ENCODE measurements at places on chromosomes 2 and 18.

- DNase-seq, result no peak
Measured at GRCh38 chr18:77608807-77609206, 359.2 kb downstream of the GALR1 start.

DNA sequence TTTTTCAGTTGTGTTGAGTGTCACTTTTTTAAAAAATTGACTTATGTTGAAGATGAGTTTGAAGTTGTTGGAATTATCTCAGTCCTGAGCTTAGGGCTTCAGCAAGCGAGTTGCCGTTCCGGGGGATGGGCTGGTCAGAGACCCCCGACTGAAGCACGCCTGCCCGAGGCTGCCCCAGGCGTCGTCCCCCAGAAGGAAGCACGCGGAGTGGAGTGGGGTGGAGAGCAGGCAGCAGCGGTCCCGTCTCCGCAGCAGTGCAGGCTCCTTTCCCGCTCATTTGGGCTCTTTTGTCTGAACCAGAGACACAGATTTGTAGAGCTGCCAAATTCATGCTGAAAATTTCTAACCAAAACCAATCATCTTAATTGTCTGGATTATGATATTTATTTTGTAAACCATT, 33.7 kb downstream of the NFATC1 start:
- no peak for DNase-seq

- DNase-seq, result no peak
Measured at GRCh38 chr2:163436963-163437362, 298.8 kb downstream of the FIGN start.

GRCh38 chr2:238233625-238234024, 6.2 kb downstream of the HES6 start:
- no peak for DNase-seq

DNA sequence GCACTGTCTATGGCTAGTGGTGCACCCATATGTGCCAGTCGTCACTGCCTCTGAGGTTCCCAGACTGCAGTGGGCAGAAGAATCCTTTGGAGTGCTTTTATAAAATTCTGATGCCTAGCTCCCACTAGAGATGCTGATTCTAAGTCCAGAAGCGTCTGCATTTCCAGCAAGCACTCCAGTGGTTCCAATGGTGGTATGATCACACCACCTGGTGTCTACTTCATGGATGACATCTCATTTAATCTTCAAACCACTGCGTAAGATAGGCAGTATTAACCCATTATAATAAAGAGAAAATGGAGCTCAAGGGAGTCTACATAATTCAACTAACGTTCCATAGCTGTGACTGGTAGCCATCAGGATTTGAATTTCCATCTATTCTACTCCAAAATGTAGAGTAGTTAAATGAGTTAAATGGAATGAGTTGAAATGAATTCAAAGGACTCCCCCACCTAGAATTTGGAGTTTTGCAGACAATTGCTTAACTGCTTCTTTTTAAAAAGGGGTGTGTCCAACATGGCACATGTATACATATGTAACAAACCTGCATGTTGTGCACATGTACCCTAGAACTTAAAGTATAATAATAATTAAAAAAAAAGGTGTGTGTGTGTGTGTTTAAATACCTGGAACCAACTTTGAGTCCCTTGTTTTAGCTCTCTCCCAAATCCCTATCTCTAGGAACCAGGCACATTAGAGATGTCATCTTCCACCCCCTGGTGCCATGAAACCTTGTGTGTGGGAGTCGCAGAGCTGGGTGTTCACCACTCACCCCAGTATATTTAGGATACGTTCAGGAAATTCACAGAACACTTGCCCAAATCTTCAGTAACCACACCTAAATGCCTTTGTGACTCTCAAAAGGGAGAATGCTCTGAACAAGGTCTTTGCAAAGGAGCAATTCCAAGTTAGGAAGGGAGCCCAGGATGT, 14.1 kb downstream of the LAMA3 start:
- no peak for DNase-seq

GRCh38 chr18:8930990-8931616, 171.4 kb upstream of the NDUFV2 start:
- no peak for DNase-seq

DNA sequence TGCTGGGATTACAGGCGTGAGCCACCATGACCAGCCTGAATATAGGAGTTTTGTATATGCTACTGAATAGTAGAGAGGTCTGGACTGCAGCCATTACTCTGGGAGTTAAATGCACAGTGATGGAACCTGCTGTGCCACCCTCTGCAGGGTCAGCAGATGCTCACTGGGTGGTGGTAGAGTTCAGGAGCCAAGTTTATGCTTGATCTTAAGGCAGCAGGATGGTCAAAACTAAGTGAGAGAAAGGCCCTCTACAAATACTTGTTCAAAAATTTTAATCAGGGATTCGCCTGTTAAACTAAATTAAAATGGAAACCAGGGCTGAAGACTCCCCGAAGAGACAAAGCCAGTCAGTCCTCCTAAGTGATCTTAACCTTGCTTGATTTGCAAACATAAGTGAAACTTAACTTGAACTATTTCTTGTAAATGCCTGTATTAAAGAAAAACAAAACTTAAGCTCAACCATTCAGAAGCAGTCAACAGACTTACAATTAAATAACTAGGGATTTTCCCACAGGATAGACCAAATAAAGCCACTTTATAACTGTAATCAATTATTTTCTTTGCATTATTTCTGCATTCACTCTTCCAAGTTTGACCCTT, 4.2 kb upstream of the WDFY1 start:
- DNase-seq, result no peak

GRCh38 chr2:45745231-45745630, 93.8 kb downstream of the PRKCE start:
- DNase-seq, result no peak
